Neural progenitor cell (in vitro differentiated cells): ENCODE measurements at places on chromosomes 12 and 14.

DNA sequence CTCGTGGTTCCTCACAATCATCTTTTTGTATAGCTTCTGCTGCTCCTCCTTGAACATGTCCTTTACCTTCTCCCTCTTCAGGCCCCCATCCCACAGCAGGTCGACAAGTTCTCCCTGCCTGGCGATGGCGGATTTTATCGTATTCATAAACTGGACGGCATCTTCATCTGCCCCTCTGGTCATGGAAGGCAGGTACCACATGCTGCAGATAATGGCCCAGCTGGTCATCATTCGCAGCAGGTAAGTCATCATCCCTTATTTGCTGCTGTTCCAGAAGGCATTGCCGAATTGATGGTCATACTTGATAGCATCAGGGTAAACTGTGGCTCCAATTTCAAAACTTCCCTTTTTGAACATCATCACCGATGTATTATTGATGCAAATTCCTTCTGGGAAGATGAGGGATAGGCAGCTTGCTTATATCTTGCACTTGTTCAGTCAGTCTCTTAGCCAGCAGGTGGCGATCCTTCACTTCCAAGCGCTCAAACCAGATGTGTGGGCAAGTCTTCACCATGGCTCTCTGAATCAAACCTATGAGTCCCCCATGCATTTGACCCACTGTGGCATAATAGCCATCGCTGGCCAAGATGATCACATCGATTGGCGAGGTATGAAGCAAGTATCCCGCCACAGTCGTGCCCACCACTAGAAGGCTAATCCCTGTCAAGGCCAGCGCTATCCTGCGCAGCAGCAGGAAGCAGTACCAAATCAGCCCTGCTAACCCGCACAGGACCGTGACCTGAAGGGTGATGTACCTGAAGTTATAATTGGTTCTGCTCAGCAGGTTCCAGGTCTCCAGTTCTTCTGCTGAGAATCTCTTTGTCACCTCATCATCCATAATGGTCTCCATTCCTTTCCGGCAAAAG, 381.5 kb upstream of the STXBP6 start:
- DNase-seq = peak; percentile 58

DNA sequence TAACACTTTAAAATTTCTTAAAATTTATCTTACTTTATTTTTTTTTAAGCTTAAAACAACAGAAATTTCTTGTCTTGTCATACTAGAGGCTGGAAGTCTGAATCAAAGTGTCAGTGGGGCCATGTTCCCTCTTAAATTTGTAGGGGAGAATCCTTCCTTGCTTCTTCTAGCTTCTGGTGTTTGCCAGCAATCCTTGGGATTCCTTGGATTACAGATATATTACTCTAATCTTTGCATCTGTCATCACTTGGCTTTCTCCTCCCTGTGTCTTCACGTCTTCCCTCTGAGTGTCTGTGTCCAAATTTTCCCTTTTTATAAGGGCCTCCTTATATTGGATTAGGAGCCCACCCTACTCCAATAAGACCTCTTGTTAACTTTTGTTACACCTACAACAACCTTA, 135.6 kb upstream of the PTPRB start:
- no peak for DNase-seq

DNA sequence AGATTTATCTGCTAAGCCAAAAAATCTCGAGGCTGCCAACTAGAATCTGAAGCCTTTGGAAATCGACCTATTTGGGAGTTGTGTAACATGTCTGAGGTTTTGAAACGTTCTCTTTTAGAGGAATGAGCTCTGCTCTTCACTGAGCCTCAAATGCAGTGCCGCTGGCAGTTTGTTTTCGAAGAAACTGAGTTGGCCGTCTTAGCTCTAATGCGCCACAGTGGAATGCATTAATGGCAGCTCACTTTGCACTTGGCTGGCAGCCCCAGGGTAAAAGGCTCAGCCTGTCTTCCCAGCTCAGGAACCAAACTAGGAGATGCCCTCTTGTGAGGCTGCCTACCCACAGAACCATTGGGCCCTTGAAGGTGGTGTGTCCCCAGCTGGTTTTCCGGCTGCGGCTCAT, 53.8 kb downstream of the SFSWAP start:
- DNase-seq = no peak

DNA sequence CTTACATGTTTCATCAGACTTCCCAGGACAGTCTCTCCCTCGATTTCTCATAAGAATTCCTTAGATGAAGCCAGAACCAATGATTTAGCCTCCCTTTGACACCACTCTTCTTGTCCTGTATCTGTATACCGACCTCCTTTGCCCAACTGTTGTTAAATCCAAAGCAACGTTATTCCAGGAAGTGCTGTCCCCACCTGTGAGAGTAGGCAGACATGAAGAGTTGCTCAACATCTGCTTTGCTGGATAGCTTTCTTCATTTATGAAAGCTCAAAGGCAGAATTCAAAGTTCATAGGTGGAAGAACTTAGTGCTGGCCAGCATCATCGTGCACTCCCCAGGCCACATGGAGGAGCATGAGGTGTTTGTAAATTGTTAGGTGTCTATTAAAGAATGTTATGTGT, 55.6 kb downstream of the GTF2A1 start:
- DNase-seq = no peak

DNA sequence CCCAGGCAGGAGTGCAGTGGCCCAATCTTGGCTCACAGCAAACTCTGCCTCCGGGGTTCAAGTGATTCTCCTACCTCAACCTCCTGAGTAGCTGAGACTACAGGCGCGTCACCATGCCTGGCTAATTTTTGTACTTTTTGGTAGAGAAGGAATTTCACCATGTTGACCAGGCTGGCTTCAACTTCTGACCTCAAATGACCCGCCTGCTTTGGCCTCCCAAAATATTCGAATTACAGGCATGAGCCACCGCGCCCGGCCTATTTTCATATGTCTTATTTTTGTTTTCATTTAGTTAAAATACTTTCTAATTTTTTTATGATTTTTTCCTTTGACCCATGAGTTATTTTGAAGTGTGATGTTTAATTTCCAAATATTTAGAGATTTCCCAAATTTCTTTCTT, 143.6 kb upstream of the VRK1 start:
- DNase-seq = no peak

GRCh38 chr12:26711072-26711471, 121.9 kb downstream of the ITPR2 start:
- DNase-seq = no peak

- DNase-seq = no peak
Measured at GRCh38 chr12:124687174-124687902, 119.9 kb upstream of the NCOR2 start.

GRCh38 chr12:56261503-56262232, 3.5 kb upstream of the ANKRD52 start:
- no peak for DNase-seq

DNA sequence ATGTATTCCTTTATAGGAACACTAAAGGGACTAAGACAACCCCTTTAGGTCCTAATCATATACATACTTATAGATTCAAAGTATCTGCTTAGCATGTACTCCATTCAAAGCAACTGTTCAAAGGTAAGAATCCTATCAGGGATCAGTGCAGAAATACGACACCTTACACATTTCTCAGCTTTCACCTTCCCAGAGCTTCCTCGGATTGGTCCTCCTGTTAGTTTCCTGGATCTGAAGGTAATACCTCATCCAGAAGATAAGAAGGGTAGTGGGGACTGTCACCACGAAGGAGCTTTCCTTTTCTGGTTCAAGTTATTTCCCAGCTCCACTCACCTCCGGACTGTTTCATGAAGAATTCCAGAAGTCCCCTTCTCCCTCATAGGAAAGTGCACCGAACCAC, 38.0 kb downstream of the RCOR1 start:
- no peak for DNase-seq

GRCh38 chr14:89540009-89540829, 123.2 kb upstream of the FOXN3 start:
- no peak for DNase-seq

DNA sequence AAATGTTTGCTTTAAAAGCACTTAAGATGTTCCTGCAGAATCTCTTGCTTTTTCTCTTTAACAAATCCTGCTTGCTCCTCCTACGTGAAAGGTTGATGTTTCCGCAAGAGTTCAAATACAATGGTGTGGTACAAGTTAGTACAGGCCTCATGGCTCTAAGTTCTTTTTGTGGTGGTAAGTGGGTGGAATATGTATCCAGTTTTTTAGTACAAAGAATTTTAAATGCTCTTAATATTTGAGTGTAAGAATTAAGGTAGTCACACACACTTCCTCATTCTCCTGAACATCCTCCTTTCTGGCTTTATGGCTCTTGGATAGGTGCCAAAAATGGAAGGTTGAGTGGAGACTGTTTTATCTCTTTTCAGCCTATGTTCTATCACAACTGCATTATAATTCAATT, 1.8 kb downstream of the OTOGL start:
- DNase-seq = no peak

DNA sequence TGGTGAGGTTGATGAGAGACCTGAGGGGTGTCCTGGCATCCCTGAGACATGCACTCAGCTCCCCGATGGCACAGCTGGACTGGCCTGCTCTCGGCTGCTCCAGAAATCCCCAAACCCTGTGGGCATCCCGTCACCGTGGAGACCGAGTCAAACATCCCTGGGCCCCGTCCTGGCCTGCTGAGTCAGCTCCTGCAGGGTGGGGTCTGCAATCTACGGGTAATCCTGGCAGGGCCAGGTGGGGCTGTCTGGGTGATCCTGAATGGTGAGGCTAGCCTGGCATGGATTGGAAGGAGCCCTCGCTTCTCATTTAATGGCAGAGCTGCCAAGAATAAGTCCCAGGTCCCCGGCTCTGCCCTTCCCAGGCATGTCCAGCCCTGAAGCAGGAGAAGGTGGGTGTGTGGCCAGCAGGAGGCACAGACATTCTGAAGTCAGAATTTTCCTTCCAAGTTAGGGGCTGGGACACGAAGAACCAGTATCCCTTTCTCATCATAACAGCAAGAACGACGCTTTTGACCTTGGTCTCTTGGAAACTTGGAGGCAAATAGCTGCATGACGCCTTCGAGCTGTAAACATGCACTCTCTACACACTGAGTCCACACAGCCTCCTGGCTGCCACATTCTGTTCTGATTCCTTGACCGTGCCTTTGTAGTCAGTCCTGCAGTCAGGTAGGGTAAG, 17.7 kb upstream of the SERPINA4 start:
- DNase-seq = peak; percentile 10
